ENCODE measurements at places on chromosomes 5 and 9.

DNA sequence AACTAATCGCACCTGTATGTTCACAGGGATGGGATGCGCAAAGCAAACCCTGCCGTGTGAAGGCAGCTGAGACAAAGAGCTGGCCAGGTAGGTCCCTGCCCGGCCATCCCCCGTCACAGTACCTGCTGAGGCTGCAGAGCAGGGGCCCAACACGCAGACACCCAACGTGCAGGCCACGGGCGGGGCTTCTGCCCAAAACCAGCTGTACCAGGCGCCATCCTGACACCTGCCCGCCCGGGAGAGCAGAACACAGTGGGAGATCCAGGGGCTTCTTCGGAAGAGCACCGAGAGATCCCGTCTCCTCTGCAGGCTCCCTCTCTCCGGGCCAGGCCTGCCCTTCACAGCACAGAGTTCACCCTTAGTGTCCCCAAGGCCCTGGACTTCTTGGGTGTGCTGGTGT lies 28.4 kb downstream of the ABO start:
- no peak for DNase-seq

- DNase-seq, result no peak
Observed at GRCh38 chr5:32298059-32298415, 14.7 kb downstream of the MTMR12 start.

- DNase-seq, result no peak
Observed at GRCh38 chr9:105150991-105151685, 93.3 kb upstream of the SLC44A1 start.

- no peak for DNase-seq
Observed at GRCh38 chr5:16592255-16592654, 24.5 kb downstream of the RETREG1 start.
